ENCODE measurements at places on chromosomes 13 and 19. TPM values are rescaled to one million over a fixed set of nuclear protein-coding genes. Genes with fewer than 3 reads are reported as not detected.

Gene SMAD9
- total RNA-seq = 0.34 TPM

Gene RHPN2
- total RNA-seq = 11.6 TPM

Gene ZNF223
- total RNA-seq = 4.8 TPM

Gene GGN
- total RNA-seq = under 0.01 TPM

Gene PGLYRP1
- total RNA-seq = not detected

Gene B3GNT8
- total RNA-seq = 3.4 TPM

Gene MAU2
- total RNA-seq = 33.1 TPM

Gene ZNF829
- total RNA-seq = 3.8 TPM

Gene VSIG10L
- 1.6 TPM for total RNA-seq

Gene PNMA8C
- total RNA-seq = not detected

Gene ATP13A1
- total RNA-seq = 63.7 TPM

Gene CYP4F2
- total RNA-seq = not detected

Gene RGL3
- 0.21 TPM for total RNA-seq

Gene IRS2
- 21.3 TPM for total RNA-seq

Gene SIGLEC8
- not detected for total RNA-seq

Gene SERTAD3
- 17.7 TPM for total RNA-seq

Gene TNFSF9
- 4.1 TPM for total RNA-seq

Gene UPK1A
- total RNA-seq = not detected

Gene CGB3
- total RNA-seq = not detected

Gene TYROBP
- not detected for total RNA-seq

Gene ANGPTL8
- not detected for total RNA-seq

Gene WDR87
- not detected for total RNA-seq

Gene GPC6
- total RNA-seq = 0.34 TPM

Gene IZUMO4
- total RNA-seq = 2.4 TPM

Gene TMPRSS9
- not detected for total RNA-seq

Gene MAP4K1
- not detected for total RNA-seq

Gene SMIM24
- total RNA-seq = not detected

Gene TNFSF13B
- 2.6 TPM for total RNA-seq

Measured in nasal cavity respiratory epithelium epithelial cell of viscerocranial mucosa (primary cell).